ENCODE measurements at places on chromosomes 1 and 21.

DNA sequence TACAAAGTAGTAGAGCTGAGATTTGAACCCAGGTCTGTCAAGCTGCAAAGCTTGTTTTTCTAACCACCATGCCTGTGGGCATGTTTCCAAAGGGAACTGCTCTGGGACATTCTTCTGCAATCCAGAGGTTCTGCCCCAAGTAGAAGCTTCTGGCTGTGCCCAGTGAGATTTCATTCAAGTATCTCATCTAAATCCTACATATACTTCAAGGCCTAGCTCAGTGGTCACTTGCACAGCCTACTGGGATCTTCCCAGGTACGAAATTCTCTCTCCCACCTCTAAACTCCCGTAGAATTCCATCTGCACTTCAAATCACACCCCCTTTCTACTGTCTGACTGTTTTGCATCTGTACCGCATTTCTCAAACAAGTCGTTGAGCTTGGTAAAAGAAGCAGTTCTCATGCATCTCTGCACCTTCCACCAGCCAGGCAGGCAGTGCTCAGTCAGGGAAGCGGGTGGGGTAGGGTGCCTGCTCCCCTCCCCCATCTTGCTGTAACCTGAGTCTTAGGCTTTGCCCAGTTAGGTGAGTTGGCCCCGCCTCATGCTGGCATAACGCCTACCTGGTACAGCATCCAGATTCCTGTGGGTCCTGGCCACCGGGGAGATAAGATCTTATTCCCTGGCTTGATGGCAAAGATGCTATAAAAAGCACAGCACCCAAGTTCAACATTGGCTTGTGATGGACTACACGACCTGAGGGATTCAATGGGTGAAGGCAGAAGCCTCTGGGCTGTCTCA lies 13.5 kb downstream of the SLC9A1 start:
- no peak overlapping the region for H3K27ac ChIP-seq
- peaks cover 49% of the 10 kb centered on the region for H3K4me1 ChIP-seq
- no peak for DNase-seq
- no peak overlapping the region for H3K4me3 ChIP-seq
- peaks cover 38% of the 10 kb centered on the region for H3K36me3 ChIP-seq

GRCh38 chr21:46424039-46424591 lies 34.6 kb upstream of the DIP2A start:
- no peaks in the 10 kb centered on the region for H3K27me3 ChIP-seq
- no peak overlapping the region for H3K27ac ChIP-seq
- H3K36me3 ChIP-seq = peaks cover 52% of the 10 kb centered on the region
- no peak for DNase-seq

DNA sequence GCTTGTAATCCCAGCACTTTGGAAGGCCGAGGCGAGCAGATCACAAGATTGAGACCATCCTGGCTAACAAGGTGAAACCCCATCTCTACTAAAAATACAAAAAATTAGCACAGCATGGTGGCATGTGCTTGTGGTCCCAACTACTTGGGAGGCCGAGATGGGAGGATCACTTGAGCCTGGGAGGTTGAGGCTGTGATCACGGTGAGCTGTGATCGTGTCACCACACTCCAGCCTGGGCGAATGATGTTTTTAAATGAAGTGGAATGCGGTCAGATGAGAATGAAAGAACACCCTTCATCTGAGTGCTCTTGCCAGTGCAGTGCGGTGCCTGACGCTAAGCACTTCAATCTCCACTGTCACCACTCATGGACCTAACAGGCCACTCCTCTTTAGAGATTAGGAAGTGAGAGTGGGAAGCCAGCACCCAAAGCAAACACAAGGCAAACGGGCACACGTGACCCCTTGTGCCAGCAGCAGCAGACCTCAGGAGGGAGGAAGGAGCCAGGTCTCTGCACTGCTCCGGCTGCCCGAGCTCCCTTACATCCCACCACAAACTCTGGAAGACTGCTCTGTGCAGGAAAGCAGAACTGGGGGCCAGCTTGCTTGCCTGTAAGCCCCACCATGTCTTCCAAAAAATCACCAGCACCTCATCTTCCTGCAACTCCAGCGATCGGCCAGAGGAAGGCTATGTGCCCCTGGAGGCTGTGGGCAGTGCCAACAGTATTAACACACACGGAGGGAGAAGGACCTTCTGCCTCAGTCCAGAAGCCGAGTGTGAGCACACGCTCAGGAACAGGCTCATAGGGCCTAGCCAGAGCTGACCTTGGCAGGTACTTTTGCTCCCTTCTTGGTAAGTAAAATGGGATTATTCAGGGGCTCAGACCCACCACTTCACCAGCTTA lies 9.7 kb downstream of the CTNNBIP1 start:
- DNase-seq = peak; percentile 47
- H3K4me3 ChIP-seq = peak overlapping the region; percentile 81
- no peaks in the 10 kb centered on the region for H3K36me3 ChIP-seq
- peaks cover 16% of the 10 kb centered on the region for H3K4me1 ChIP-seq

DNA sequence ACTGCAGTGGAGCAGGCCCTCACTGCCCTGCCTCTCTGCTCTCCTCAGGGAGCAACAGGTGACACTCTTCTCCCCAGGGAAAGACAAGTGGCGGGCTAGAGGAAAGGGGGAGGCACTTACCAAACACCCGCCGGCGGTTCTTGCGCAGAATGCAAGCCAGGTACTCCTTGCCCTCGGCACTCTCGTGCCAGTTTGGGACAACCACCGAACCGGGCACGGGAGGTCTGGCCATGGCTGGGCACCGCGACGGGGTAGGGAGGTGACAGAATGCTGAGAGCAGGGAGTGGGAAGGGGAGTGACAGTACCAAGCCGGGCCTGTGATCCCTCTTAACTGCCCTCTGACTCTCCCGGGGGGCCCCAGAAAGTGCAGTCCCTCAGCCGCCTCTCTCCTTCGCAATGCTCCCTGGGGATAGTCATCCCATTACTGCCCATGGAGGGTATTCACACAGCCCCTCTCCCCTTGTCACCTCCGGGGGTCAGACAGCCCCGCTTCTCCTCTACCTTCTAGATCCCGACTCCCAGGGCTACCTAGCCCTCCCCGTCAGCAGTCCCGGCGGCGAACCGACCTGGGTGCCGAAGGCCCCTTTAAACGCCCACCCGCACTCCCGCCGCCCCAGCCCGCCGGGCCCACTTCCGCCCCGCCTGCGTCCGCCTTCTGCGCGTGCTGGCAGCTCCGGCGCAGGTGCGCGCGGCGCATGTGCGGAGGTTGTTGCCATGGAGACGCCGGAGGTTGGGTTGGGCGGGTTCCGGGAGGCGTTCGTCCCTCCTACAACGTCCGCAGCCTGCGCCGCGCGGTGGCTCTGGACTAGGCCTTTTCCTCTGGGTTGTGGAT lies at the start of gene CPLANE2:
Gene CPLANE2, minus strand, starts transcription at position 673 of the 832 bp plus-strand sequence. Its CDS starts 441 bp downstream, at position 232.
- no peaks in the 10 kb centered on the region for H3K27me3 ChIP-seq
- H3K36me3 ChIP-seq = peaks cover 8% of the 10 kb centered on the region
- H3K4me3 ChIP-seq = peak within 1 kb of the TSS; percentile 97
- peak within 1 kb of the TSS; percentile 97 for H3K27ac ChIP-seq
- peaks cover 11% of the 10 kb centered on the region for H3K4me1 ChIP-seq
- peak; percentile 95 for DNase-seq

DNA sequence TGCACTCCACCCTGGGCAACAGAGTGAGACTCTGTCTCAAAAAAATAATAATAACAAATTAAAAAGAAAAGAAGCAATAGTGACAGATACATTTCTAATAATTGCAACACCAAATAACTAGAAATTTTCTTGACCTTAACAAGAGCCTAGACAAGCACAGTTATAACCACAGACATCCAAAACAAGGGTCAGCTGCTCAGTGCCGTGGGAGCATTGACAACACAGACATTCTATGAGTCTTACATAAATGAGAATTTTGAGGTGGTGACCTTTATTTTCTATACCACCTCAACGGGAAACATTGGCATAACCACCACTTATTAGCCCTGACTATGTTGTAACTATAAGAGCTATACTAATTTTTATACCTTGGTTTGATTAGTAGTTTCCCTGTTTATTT lies 156.1 kb downstream of the NR5A2 start:
- peaks cover 19% of the 10 kb centered on the region for H3K27me3 ChIP-seq
- no peak overlapping the region for H3K27ac ChIP-seq
- H3K36me3 ChIP-seq = peaks cover 3% of the 10 kb centered on the region
- no peak for DNase-seq

DNA sequence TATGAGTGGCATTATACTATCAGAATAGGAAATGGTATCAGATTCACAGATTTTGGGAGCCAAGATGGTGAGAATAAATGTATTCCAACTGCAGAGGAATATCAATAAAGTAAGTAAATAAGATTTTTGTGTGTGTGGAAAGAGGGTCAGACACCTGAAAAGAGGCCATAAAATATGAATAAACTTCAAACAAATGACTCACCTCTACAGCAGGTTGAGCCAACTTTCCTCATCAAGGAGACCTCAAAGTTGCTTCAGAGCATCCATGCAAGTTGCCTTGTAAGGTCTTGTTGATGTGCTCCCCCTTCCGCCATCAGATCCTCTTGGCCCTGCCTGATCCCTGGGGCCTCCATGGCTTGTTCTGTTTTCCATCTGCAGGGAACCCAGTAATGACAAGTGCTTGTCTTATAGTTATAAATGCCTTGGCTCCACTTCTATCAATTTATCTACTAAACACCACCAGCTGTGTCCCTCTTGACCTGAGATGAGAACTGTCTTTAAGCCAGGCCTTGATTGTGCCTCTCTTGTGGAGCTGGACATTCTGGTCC lies 775.6 kb downstream of the LTN1 start:
- H3K27me3 ChIP-seq = no peaks in the 10 kb centered on the region
- H3K27ac ChIP-seq = no peak overlapping the region
- DNase-seq = no peak
- no peaks in the 10 kb centered on the region for H3K36me3 ChIP-seq

GRCh38 chr1:226686440-226687425 lies 52.3 kb downstream of the ITPKB start:
- no peaks in the 10 kb centered on the region for H3K27me3 ChIP-seq
- H3K27ac ChIP-seq = peak overlapping the region; percentile 96
- DNase-seq = peak; percentile 44
- H3K36me3 ChIP-seq = peaks cover 79% of the 10 kb centered on the region

- H3K4me1 ChIP-seq = peaks cover 4% of the 10 kb centered on the region
- no peak for DNase-seq
- no peak overlapping the region for H3K4me3 ChIP-seq
- no peak overlapping the region for H3K27ac ChIP-seq
Measured at GRCh38 chr1:174247472-174247871, 88.2 kb downstream of the RABGAP1L start.

DNA sequence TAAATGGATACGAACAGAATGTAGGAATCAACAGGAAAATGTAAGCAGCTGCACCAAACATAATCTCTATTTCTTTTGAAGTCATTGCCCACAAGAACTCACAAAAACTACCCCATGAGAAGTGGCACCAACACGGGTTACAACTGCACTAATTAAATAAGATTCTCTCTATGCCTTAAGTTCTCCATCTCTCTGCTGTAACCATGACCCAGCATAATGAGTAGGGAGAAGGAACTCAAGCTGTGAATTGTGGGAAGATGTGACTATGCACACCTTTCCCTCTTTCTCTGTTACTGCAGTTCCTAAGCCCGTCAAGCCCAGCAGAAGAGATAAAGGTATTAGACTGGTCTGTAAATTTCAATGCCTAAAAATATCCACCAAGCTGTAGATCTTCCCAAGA lies 614.0 kb downstream of the USP25 start:
- no peak overlapping the region for H3K4me3 ChIP-seq
- H3K27me3 ChIP-seq = no peaks in the 10 kb centered on the region
- no peak overlapping the region for H3K27ac ChIP-seq
- DNase-seq = no peak
- H3K36me3 ChIP-seq = no peaks in the 10 kb centered on the region

GRCh38 chr1:1421147-1421906 lies at the start of gene ANKRD65:
TSS of gene ANKRD65 (minus strand) at chr1:1421276. CDS start at chr1:1421005, 271 bp downstream.
- peak within 1 kb of the TSS; percentile 78 for H3K4me3 ChIP-seq
- peaks cover 25% of the 10 kb centered on the region for H3K4me1 ChIP-seq
- H3K36me3 ChIP-seq = peaks cover 2% of the 10 kb centered on the region
- DNase-seq = no peak
- peaks cover 28% of the 10 kb centered on the region for H3K27me3 ChIP-seq
- peak within 1 kb of the TSS; percentile 67 for H3K27ac ChIP-seq

DNA sequence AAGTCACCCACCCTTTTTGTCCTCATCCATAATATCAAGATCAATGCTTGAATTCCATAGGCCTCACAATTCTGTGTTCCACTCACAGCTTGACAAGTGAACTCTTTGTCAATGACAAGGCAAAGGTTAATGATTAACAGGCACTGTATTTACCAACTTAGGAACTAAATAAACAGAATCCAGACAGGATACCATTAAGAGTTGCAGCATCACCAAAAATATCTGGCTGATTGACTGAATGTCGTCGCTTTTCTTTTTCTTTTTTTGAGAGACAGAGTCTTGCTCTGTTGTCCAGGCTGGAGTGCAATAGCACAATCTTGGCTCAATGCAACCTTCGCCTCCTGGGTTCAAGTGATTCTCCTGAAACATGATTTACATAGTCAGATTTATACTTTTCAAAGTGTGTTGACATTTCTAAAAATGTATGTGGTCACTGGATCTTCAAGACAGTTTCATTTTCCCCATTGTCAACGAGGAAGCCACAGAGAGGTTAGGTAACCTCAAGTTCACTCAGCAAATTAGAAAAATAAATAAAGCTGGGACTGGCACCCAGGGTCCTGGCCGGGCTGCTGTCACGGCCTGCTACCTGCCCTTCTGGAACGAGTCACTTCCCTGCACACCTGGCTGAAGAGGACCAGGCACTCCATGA lies 81.0 kb downstream of the PDE9A start:
- H3K36me3 ChIP-seq = no peaks in the 10 kb centered on the region
- no peaks in the 10 kb centered on the region for H3K27me3 ChIP-seq
- peaks cover 21% of the 10 kb centered on the region for H3K4me1 ChIP-seq
- H3K27ac ChIP-seq = no peak overlapping the region
- H3K4me3 ChIP-seq = no peak overlapping the region

DNA sequence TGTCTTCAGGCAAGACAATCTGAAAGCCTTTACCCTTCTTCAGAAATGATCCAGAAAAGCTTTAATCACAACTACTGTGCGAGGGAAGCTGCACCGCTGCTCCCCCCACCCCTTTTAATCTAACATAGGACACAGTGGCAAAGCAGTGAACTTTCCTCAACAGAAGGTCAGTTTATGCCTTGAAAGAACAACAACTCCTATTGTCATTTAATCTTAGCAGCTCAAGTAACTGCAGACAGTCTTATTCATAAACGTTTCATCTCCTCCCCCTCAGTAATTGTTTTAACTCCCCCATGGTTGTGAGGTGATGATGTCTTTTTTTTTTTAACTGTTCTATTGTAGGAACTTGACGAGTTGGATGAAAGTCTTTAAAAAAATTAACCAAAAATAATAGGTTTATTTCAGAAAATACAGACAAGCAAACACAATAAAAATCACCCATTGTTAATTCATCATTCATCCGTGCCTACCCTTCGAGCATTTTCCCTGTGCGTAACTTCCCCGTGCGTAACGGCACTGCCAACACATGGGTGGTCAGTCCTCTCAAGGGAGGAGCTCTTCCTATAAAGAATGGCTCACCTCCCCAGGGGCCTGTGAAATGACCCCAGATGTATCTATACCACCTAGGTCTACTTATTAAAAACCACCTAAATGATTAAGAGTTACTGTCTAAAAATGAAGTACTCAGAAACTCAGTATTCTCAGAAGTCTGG lies 3.3 kb upstream of the ADAR start:
- no peak for DNase-seq
- peaks cover 31% of the 10 kb centered on the region for H3K4me1 ChIP-seq
- H3K4me3 ChIP-seq = no peak overlapping the region
- no peaks in the 10 kb centered on the region for H3K27me3 ChIP-seq

GRCh38 chr1:156750191-156750672 lies 1.2 kb downstream of the HDGF start:
- H3K27ac ChIP-seq = peak overlapping the region; percentile 94
- H3K4me3 ChIP-seq = peak overlapping the region; percentile 92
- peaks cover 68% of the 10 kb centered on the region for H3K4me1 ChIP-seq
- DNase-seq = no peak
- H3K27me3 ChIP-seq = no peaks in the 10 kb centered on the region
- H3K36me3 ChIP-seq = peaks cover 49% of the 10 kb centered on the region
